Smooth muscle cell of the pulmonary artery (primary cell): ENCODE measurements at places on chromosomes 3 and 15. TPM values are rescaled to one million over a fixed set of nuclear protein-coding genes. Genes with fewer than 3 reads are reported as not detected.

The IP6K1 gene
- total RNA-seq: 51.4 and 55.1 TPM in 2 replicates

The SPATA12 gene
- 0.10 TPM in 1 of 2 replicates, not detected in the other for total RNA-seq

The NR1I2 gene
- total RNA-seq: 0.20 and 0.23 TPM in 2 replicates

The GTF2A2 gene
- 41.7 and 65.4 TPM in 2 replicates for total RNA-seq

The NEO1 gene
- 28.2 and 61.1 TPM in 2 replicates for total RNA-seq

The C3orf80 gene
- total RNA-seq: 1.7 and 1.8 TPM in 2 replicates

The REC114 gene
- total RNA-seq: not detected in 2 replicates

The KBTBD13 gene
- total RNA-seq: not detected in 2 replicates

The ETFA gene
- total RNA-seq: 98.3 and 109 TPM in 2 replicates

The CHST2 gene
- total RNA-seq: 10.1 and 13.0 TPM in 2 replicates

The CEMIP gene
- total RNA-seq: 360 and 994 TPM in 2 replicates

The SMCO1 gene
- not detected in 2 replicates for total RNA-seq

The MUC4 gene
- under 0.01 TPM in 1 of 2 replicates, not detected in the other for total RNA-seq

The STAC gene
- total RNA-seq: 23.2 and 28.2 TPM in 2 replicates

The GOLGA8G gene
- total RNA-seq: not detected in 2 replicates

The ECE2 gene
- total RNA-seq: 0.17 TPM in 1 of 2 replicates, not detected in the other

The VIPR1 gene
- 2.2 and 8.3 TPM in 2 replicates for total RNA-seq

The NLGN1 gene
- 2.3 and 5.8 TPM in 2 replicates for total RNA-seq

The BCL6 gene
- 20.8 and 24.2 TPM in 2 replicates for total RNA-seq

The SOX2 gene
- total RNA-seq: 0.63 TPM in 1 of 2 replicates, not detected in the other

The SKOR1 gene
- total RNA-seq: 0.07 and 0.17 TPM in 2 replicates

The ZNF80 gene
- not detected in 2 replicates for total RNA-seq

The ITIH3 gene
- 0.10 and 2.5 TPM in 2 replicates for total RNA-seq

The ZNF662 gene
- 0.59 and 2.3 TPM in 2 replicates for total RNA-seq

The PIGBOS1 gene
- total RNA-seq: 4.9 and 5.3 TPM in 2 replicates

The ATP13A5 gene
- not detected in 2 replicates for total RNA-seq

The PYGO1 gene
- 9.1 and 10.1 TPM in 2 replicates for total RNA-seq

The MST1R gene
- 0.79 and 1.4 TPM in 2 replicates for total RNA-seq

The GOLGA6L7 gene
- total RNA-seq: not detected in 2 replicates

The LTF gene
- total RNA-seq: 1.7 TPM in 1 of 2 replicates, not detected in the other

The C3orf20 gene
- total RNA-seq: under 0.01 and 0.07 TPM in 2 replicates

The CPNE9 gene
- not detected in 2 replicates for total RNA-seq

The GREM1 gene
- total RNA-seq: 166 and 792 TPM in 2 replicates
